ENCODE measurements at places on chromosomes 1 and 21.

GRCh38 chr1:68111519-68112436, 61.4 kb upstream of the DIRAS3 start:
- DNase-seq = peak; percentile 4

DNA sequence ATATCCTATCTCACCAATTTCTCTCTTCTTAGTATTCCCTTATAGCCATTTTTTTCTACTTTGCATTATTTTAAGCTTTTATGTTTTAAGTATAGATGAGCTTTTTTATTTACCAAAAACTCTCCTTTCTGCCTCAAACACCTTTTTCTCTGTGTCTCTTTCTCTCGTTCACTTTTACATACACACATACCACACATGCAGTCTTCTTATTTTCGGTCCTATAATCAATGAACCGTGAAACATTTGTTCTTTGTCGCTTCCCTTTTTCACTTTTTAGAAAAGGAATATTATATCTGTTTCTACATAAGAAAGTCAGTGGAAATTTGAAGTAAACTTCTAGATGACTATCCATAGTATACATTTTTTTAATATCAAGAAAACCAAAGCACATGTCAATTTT, 183.2 kb downstream of the MRPL39 start:
- no peak for DNase-seq

GRCh38 chr1:197092491-197093023, 25.5 kb upstream of the F13B start:
- no peak for DNase-seq

GRCh38 chr21:45080639-45081414, 6.4 kb downstream of the ADARB1 start:
- no peak for DNase-seq

DNA sequence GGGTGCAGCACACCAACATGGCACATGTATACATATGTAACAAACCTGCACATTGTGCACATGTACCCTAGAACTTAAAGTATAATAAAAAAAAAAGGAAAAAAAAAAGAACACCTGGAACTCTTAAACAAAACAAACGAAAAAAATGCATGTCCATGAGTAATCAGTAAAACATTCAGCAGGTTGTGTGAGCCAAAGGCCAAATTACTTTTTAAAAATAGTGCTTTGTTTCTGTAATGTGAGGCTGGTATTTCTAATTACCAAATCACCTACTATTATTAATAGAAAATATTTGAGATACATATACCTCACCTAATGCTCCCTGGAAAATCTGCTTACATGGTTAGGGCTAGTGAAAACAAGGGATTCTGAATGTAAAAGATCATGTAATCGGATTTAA, 294.4 kb upstream of the NR5A2 start:
- no peak for DNase-seq

- DNase-seq = no peak
Observed at GRCh38 chr1:188715566-188715965, 1762.1 kb downstream of the BRINP3 start.

GRCh38 chr1:8903908-8904650, 25.6 kb upstream of the ENO1 start:
- DNase-seq = no peak

DNA sequence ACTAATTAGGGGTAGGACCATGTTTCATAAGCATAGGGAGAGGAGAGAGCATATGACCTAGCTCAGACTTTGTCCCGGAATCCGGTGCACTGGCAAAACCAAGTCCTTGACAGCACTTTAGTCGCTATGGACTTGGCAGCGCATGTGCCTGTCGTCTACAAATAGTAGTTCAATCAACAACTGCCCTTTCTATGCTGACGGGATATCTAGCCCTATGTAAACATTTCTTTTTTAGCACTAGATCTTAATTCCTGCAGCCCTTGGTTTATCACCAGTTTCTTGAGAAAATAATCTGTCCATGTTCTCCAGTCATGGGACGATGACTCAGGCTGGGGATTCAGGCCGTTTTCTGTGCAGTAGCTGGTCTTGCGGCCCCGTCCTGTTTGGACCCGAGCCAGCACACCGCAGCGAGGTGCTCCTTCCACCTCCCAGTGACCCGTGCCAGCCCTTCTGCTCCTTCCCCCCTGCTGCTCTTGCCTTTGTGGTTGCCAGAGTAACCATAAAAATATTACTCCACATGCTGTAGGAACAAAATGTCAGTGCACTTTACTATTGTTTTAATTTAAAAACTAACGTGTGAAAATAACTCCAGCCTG, 8.6 kb upstream of the MT1HL1 start:
- no peak for DNase-seq

GRCh38 chr1:189606795-189607476, 870.7 kb downstream of the BRINP3 start:
- no peak for DNase-seq

- no peak for DNase-seq
Observed at GRCh38 chr1:76444773-76445172, 370.2 kb downstream of the ST6GALNAC3 start.

- no peak for DNase-seq
Observed at GRCh38 chr21:46029186-46029924, 47.8 kb downstream of the COL6A1 start.

- no peak for DNase-seq
Observed at GRCh38 chr1:119653839-119654170, 5.7 kb upstream of the ZNF697 start.

DNA sequence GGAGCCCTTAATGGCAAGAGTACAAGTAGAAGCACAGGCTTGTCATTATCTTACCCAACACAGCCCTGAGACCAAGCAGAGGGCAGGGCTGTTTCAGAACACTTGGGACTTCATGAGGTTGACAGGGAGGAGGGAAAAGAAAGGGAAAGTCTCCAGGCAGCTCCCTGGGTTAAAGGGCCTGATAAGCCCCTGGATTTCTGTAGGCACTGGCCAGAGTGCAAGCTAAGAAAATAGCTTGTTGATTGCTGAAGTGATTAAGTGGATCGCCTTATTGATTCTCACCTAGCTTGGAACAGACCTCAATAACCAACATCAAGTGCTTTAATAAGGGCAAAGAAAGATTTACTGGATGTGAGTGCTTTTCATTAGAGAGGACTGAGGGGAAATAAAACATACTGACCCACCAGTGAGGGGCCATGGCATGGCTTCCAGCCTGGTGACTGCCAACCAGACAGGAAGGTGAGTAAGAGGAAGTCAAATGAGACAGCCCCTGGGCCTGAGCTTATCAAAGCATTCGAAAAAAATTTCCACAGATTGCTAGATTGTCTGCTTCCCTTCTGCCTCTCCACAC, 121.4 kb upstream of the NFIA start:
- no peak for DNase-seq

- no peak for DNase-seq
Observed at GRCh38 chr1:231861541-231862481, 235.2 kb downstream of the DISC1 start.

DNA sequence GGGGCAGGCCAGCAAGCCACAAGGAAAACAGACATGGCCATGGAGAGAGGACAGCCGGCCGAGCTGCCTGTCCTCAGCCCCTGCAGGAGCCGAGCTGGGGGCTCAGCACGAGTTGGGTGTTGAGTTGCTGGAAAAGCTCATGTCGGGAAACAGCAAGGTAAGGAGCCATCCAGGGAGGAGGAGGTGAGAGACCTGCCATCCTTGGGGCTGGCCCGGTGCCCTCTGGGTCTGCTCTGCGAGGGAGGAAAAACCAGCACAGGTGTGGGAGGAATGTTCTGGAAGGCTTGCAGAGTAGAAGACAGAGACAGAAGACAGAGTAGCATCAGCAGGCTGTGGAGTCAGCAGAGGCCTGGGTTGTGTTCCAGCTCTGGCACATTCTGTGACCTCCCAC, 548.8 kb downstream of the PTPRU start:
- no peak for DNase-seq

DNA sequence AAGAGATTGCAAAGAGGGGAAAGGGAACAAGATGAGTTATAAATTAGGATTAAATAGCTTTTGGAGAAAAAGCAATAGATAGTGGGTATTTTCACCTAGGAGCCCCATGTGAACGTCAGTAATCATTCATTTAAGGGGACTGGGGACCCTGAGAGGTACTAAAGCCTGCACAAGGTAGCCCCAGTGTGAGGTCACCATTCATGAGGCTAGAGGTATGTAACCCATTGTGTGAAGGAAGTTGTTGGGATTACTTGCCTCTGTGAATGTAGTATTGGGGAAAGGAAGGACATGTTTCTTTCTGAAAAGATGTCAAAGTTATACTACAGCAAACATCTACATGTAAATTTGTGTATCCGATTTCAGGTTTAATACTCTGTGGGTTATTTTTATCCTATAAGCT, 276.8 kb downstream of the TBX15 start:
- DNase-seq = peak; percentile 2

DNA sequence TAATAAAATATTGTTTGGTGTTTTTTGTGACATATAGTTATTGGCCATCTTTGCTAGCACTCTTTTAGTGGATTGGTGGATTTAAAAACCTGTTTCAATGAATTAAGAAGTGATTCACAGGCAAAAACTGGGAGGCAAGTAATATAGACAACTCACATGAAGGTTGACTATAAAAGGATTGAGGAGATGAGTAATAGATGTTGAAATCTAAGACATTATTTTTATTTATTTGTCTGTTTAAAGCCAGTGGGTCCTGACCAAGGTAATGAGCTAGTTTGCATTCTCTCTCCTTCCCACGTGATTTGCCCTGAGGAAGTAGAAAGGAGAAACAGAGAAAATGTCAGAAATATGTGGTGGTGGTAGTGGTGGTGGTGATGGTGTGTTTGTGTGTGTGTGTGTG, 351.5 kb upstream of the ZP4 start:
- DNase-seq = no peak

GRCh38 chr1:227770812-227771211, 35.6 kb downstream of the SNAP47 start:
- DNase-seq = no peak

DNA sequence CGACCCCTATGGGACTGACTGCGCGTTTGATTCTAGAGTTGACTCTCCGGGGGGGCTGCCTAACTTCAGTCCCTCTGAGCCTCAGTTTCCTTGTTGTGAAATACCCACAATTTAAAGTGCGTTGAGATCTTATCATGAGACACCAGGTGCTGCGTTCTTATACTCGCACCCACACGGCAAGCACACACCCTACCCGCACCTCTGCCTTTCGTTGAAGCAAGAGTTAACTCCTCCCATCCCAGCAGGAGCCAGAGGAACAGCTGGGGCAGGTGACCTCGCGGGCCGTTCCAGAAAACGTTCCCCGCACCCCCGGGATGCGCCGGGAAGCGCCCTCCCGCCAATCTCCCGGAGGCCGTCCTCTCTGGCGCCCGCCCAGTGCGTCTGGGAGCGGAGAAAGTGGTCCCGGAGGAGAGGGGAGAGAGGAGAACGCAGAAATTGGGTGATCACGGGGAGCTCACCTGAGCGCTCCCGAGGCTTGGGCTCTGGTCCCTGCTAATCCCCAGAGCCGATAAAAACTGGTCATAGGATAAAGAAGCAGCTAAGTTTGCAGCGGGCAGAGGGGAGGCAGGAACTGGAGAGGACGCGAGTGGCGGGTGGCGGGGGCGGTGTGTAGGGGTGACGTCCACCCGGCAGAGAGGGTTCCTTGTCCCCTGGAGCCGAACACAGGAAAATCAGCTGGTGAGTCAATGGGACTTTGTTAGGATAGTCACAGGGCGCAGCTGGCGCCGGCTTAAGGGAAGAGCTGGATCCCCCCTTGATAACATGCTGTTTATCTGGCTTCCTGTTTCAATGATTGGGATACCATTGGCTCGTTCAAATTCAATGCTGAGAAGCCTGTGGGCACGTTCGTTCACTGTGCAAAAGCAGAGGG, 869 bp downstream of the NAV1 start:
- no peak for DNase-seq

- DNase-seq = no peak
Observed at GRCh38 chr1:5756434-5757186, 235.6 kb downstream of the NPHP4 start.

DNA sequence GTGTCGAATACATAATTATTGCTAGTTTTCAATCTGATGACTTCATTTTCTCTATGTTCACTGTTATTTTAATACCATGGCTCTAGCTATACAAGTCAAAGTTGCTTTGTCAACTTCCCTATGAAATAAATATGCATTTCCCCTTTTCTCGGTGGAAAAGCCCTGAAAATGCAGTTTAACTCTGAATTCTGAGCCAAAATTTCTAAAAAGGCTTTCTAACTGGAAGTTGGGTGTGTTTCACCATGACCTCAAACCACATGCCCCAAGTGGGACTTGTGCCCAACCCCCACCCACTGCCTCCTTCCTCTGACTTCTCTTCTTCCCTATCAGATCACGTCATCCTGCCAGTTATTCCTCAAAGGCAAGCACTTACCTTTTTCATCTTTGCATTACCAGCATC, 8.9 kb downstream of the MKNK1 start:
- DNase-seq = no peak

DNA sequence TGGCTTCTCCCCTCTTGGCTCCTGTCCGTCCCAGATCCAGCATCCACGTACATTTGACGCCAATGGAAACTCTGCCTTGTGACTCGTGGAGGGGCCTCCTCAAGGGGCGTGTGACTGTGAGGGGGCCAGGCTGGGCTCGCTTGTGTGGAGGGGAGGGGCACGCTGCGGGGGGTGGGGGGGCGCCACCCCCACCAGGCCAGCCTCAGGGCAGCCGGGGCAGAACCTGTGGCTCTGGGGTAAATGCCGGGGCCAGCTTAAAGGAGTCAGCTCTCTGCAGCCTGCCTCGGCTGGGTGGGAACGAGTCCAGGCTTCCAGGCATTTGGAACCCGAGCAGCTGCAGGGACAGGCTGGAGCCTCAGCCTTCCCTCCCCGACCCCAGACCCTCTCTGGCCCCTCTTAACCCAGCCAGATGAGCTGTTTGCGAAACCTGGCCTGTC, 94.1 kb downstream of the SIK1 start:
- no peak for DNase-seq

DNA sequence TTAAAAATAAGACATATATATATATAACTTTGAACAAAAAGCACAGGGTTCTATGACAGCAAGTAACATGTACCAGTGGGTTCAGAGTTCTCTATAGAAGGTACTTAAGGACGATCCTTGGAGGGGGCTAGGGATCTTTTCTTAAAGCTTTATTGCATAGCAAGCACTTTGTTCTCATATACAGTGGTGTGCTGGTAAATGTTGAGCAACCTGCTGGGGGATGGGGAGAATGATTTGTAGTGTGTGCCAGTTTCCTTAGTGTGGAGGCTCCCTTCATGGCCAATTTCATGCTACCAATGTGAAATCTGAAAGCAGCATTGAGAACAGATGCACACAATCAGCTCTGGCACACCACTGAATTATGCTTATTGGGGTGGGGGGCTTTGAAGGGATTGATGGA, 69.5 kb upstream of the NFASC start:
- DNase-seq = no peak

GRCh38 chr1:245216366-245217115, 61.8 kb downstream of the KIF26B start:
- no peak for DNase-seq
